ENCODE measurements at places on chromosomes 16 and 17.

DNA sequence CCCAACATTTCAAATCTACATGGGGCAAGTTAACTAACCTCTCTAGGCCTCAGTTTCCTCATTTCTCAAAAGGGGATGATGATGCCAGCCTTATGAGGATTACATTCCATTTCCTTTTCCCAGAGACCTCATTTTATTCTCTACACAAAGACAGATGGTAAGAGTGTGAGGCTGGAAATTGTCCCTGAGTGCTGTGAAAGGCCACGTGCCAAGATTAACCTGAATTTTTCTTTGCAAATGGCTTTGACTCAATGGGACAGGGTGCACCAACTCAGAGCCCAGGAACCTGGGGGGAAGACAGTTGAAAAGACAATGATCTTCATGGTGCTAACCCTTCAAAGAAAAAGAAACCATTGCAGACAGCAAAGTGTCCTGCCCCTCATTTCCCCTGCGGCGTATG lies 332.8 kb downstream of the TMEM114 start:
- DNase-seq = no peak

DNA sequence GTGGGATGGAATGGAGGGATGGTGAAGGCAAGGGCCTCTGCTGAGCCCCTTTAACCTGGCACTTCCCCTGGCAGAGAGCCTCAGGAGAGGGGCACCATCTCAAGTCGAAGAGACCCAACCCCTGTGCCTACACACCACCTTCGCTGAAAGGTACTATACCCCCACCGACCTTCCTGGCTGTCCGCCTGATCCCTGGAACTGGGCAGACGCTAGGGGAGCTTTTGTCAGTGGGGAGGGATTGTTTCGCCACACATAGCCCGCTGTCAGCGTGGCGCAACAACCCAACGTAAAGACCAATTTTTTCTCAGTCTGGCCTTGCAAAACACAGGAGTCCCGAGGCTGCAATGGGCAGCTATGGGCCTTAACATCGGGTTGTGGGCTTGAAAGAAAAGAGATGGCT lies 3.1 kb downstream of the PPP1R1B start:
- DNase-seq = no peak

GRCh38 chr17:57578608-57579225 lies 166.4 kb downstream of the CCDC182 start:
- DNase-seq = peak; percentile 79

- DNase-seq = no peak
Measured at GRCh38 chr17:1834380-1835149, 4.8 kb downstream of the RPA1 start.

DNA sequence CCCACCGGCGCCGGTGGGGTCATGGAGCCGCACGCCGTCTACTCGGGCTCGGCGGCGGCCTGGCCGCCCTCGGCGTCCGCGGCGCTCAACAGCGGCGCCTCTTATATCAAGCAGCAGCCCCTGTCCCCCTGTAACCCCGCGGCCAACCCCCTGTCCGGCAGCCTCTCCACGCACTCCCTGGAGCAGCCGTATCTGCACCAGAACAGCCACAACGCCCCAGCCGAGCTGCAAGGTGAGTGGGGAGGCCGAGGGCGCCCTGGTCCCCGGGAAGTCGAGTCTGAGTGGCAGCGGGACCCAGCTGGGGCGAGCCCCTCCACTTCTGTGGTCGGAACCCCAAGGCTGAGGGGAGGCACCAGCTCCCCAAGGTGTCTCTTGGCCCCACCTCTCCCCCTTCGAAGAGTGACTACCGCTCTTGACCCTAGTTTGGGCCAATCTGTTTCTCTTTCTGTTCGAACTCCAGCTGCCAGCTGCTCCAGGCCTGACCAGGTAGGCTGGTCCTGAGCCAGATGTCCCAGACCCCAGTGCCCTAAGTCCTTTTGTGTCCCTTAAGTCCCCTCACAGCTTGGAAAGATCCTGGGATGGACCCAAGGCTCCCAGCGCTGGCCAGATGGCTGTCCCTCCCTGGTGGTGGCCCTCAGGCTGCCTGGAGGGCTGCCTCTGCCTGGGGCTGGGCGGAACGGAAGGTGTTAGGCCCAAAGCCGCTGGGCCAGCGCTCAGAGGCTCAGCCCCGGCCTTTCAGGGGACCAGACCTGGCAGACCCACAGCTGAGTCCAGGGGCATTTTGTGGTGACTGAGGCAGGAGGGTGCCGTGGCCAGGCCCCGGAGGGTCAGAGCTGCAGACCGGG lies 1.2 kb downstream of the FOXF1 start:
- DNase-seq = no peak

DNA sequence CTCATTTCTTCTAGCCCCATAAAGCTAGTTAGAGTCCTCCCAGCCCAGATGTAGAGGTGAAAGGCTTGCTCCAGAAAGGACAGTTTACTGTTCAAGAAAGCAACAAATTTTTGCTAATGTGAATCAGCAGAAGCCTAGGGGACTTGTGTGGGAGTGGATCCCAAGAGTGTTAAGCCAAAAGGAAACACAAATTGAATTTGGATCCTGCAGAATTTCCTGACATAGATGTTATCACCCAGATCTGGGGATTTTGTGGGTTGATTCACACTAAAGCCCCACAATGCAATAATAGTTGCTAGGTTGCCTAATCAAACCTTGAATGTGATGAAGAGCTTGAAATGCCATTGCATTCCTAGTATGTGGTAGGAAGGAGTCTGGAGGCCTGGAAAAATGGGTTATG lies 135.2 kb upstream of the HS3ST3A1 start:
- no peak for DNase-seq

GRCh38 chr17:73613271-73614233 lies 30.7 kb downstream of the SDK2 start:
- peak; percentile 99 for DNase-seq

GRCh38 chr17:73642659-73643000 lies 1.6 kb downstream of the SDK2 start:
- DNase-seq = no peak

DNA sequence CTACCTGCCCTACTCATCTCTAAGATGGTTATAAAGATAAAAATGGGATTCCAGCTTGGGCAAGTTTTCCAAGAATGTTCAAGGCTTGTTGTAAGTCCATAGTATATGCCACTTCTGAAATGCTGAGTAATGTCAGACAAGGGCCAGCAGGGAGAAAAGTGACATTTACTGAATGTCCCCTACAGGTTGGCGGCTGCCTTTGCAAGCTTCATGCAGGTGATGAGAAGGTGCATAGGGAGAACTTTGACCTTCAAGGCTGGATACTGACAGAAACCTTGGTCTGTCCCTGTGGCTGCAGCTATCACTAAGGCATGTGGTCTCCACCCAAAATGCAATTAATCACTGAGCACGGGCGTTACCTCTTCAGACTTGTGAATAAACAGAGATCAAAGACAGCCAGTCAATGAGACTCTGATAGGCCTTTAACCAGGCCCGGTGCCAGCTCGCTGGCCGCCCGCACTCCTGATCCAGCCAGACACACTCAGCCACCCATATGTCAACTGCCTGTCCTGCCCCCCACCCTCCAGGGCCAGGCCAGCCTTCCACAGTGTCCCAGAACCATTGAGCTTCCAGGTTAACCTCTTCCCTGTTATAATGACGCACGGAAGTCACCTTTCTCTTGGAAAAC lies 26.8 kb upstream of the AXIN2 start:
- no peak for DNase-seq

GRCh38 chr16:57069635-57070370 lies 22.6 kb upstream of the CPNE2 start:
- DNase-seq = no peak

DNA sequence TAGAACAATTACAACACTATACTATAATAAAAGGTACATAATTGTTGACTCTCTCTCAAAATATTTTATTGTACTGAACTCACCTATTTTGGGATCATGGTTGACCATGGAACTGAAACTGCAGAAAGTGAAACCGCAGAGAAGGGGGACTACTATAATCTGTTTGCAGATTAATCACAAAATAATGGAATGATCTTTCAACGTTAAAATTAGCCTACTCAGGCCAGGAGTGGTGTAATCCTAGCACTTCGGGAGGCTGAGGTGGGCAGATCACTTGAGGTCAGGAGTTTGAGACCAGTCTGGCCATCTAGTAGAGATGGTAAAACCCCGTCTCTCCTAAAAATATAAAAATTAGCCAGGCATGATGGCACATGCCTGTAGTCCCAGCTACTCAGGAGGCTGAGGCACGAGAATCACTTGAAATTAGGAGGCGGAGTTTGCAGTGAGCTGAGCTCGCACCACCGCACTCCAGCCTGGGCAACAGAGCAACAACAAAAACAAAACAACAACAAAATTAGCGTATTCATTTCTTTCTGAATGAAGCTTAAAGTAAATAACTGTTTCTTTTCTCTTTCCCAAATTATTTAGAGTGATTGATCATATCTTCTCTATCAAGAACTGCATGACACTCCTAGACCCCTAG lies 45.6 kb downstream of the IKZF3 start:
- DNase-seq = no peak

- DNase-seq = no peak
Measured at GRCh38 chr17:10598621-10599020, 49.2 kb upstream of the MYH2 start.

DNA sequence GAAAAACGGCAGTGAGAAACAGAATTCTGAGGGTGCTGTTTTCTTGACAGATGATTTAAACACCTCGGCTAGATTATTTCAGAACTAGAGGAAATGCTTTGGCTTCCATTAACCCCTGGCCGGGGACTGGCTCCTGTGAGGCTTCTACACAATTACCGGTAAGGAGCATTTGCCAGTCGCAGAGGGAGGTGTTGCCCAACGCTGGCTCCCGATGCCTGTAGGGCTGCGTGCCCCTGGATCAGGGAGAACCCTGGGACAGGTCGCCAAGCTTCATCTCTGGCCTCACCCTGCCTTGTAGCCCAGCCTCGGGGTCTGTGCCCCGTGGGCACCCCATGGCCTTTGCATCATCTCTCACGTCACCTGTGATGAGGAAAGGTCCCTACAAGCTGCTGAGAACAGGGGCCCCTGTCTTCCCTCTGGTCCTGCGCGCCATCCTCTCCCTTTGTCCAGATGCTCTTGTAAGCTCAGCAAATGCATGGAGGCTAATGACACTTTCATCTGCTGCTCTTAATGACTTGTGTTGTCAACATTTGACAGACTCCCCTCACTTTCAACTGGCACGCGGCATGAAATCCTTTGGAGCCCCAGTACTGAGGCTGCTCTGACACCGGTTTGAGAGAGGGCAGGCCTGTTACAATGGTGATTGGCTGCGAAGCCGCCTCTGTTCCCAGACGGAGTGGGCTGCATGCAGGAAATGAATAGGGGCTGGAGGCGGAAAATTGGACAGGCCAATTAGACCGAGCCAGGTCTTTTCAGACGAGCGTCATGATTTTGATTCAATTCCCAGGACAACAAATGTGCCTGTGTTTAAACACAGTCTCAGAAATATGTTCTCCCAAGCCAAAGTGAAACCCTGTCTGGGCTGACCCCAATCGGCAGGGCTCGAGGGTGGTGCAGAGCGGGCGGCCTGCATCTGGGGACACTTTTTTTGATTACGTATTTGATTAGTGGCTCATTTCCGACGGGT lies 85.5 kb upstream of the DOC2B start:
- no peak for DNase-seq

DNA sequence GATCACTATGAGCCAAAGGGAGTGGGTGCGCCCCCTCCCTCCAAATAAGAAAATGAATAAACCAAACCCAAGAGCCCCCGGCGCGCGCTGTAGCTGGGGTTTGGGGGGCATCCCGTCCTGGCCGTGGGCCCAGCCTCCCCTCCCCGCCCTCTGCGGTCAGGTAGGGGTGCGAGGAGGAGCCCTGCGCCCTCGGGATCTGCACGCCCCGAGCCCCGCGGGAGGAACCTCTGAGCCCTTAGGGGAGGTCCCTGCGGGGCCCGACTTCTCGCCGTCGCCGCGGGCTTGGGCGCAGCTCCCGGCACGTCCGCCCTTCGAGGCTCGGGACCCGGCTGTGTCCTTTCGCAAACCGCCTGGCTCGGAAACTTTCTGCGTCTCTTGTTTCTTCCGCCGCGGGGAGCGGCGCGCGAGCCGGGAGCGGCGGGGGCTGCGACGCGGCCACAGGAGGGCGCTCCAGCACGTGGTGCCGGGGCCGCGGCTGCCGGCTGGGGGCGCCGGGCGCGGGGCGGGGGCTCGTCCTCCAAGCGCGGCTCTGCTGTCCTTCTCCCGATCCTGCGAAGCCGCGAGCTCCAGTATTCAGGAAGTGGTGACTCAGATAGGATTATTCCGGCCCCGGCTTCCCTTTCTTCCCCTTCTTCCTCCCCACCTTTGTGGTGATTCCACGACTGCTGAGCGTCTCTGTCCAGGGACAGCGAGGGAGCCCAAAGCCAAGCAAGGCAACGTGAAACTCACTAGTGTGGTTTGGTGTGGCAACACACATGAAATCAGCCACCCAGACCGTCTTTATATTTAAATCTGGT lies 1.6 kb downstream of the PITPNC1 start:
- DNase-seq = peak; percentile 85

DNA sequence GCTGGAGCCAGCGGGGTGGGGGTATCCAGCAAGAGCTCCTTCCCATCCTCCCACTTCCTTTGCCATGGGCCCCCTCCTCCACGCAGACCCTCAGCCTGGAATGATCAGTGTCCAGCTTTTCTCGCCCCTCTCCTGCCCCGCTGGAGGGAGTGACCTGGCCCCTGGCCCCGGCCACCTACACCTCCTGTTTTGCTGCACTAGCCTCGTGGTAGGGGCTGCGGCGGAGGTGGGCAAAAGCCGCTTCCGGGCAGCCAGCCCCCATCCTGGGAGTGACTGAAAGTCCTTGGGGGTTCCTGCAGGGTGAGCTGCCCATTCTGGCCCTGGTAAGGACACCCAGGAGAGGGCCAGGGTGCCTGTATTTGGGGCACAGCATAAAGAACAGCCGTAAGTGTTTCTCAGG lies 295.7 kb downstream of the SEC14L1 start:
- DNase-seq = no peak

- DNase-seq = no peak
Measured at GRCh38 chr17:74512036-74512435, 19.2 kb downstream of the CD300LB start.

- no peak for DNase-seq
Measured at GRCh38 chr16:12800817-12801216, 2.9 kb downstream of the CPPED1 start.

GRCh38 chr16:8943966-8944759 lies 19.5 kb downstream of the USP7 start:
- no peak for DNase-seq

DNA sequence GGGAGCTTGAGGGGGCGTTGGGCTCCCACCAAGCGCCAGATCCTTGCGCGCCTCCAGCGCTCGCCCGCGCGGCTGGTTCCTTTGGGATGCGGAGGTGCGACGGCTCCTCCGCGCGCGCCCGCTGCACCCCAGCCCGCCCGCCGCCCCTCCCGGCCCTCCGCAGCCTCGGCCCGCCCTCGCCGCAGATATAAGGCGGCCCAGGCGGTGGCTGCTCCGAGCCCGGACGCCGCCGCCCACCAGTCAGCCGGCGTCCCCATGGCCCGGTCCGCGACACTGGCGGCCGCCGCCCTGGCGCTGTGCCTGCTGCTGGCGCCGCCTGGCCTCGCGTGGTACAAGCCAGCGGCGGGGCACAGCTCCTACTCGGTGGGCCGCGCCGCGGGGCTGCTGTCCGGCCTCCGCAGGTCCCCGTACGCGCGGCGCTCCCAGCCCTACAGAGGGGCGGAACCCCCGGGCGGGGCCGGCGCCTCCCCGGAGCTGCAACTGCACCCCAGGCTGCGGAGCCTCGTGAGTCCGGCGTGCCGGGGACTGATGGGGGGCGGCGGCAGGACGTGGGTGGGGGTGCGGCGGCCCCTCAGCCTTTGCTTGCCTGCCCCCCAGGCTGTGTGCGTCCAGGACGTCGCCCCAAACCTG lies at the start of gene NPB:
Gene NPB, plus strand, starts transcription at position 216 of the 630 bp plus-strand sequence. Its CDS starts 40 bp downstream, at position 256.
- peak; percentile 50 for DNase-seq
